ENCODE measurements at places on chromosomes 6 and 20. TPM values are rescaled to one million over a fixed set of nuclear protein-coding genes. Genes with fewer than 3 reads are reported as not detected.

DNA sequence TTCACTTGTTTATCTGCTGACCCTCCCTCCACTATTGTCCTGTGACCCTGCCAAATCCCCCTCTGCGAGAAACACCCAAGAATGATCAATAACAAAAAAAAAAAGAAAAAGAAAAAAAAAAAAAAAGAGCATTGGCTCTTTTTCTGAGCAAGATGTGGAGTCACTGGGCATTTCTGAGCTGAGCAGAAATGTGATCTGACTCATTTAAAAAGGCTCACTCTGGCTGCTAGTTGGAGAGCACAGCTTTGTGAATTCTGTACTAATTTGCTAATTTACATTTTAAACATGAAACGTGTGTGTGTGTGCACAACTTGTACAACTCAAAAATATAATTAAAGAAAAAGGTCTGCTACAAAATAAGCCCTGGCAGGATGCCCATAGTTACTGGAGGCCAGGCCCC is 20.2 kb downstream of the SCML4 start:
- no peak for DNase-seq

DNA sequence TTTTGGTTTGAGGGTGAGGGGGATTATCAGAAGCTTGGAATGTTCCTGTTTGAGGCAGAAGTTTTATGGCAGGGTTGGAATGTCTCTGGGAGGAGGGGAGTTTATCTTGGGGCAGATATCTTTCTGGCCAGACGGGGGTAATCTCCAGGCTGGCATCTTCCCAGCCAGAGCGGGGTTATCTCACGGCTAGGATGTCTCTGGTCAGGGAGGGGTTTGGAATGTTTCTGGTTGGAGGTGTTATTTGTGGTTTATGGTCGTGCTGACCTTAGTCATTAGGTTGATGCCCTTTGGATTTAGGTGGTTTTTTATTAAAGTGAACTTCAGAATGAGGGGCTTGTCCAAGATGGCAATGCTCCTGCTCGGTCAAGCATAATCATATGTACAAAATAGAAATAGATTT is 14.8 kb downstream of the PGK2 start:
- DNase-seq = no peak

DNA sequence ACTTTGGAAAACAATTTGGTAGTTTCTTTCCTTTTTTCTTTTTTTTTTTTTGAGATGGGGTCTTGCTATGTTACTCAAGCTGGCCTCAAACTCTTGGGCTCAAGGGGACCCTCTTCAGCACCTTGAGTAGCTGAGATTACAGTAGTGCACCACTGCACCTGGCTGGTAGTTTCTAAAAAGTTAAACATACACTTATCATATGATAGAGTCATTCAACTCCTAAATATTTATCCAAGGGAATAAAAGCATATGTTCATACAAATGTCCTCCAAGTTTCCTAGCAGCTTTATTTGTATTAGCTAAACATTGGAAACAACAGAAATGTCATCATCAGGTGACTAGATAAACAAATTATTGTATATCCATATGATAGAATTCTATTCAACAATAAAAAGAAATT is 213.9 kb downstream of the LRFN2 start:
- no peak for DNase-seq

DNA sequence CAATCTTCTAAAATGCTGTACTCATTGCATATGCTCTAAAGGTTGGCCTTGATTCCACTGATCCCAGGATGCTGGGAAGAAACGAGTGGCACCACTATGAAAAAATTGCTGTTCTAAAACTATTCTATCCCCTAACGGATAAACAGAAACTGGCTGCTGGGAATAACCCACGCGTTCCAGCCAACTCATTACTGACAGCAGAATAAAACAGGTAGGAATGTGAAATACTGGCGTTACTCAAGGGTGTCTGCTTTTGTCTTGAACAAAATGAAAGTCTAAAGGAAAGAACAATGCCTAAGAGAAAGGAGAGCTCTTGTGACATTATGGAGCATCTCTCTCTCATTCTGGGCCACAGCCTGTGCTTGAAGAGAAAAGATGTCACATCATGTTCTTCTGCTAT is 26.1 kb downstream of the GPR63 start:
- DNase-seq = no peak

HLA-DRB1 gene
- 50.7 TPM for total RNA-seq

- DNase-seq = no peak
Measured at GRCh38 chr20:18742841-18743240, 70.7 kb upstream of the SCP2D1 start.

DNA sequence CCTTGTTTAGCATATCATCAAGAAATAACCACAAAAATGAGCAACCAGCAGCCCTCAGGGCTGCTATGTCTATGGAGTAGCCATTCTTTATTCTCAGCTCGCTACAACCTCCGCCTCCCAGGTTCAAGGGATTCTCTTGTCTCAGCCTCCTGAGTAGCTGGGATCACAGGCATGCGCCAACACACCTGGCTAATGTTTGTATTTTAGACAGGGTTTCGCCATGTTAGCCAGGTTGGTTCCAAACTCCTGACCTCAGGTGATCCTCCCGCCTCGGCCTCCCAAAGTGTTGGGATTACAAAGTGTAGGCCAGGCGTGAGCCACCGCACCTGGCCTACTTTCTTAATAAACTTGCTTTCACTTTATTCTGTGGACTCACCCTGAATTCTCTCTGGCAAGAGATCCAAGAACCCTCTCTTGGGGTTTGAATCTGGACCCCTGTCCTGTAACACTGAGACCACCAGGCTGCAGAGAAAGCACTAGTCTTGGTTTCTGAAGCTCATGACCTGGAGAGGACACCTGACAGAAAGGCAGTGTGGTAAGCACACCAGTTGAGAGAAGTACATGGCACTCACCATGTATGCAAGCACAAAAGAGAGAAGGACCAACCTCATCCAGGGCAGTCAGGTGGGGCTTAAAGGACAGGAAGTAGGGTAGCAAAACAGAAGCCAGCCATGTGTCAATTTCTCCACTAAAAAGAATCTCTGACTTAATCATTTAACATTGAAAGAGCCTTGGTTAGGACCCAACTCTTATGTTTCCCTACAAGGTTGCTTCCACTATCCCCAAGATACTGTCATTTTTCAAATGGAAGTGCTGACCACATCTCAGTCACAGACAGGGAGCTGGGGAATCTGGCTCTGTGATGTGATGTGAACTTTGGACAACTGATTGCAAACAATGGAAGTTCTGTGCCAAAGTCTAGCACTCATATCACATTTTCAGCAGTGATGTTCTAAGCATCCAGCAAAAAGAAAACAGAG is 97.4 kb upstream of the DST start:
- DNase-seq = no peak

GRCh38 chr6:38159596-38159995 is 340.1 kb downstream of the ZFAND3 start:
- DNase-seq = no peak

MAN1A1 gene
- 13.9 TPM for total RNA-seq

RARS2 gene
- total RNA-seq = 21.4 TPM

PNLDC1 gene
- total RNA-seq = 0.57 TPM

SSTR4 gene
- total RNA-seq = not detected

GRCh38 chr6:57173056-57173885 is 1.1 kb downstream of the BAG2 start:
- DNase-seq = peak; percentile 51

CDH22 gene
- not detected for total RNA-seq

GRCh38 chr20:20814685-20815084 is 102.2 kb upstream of the RALGAPA2 start:
- DNase-seq = no peak

DNA sequence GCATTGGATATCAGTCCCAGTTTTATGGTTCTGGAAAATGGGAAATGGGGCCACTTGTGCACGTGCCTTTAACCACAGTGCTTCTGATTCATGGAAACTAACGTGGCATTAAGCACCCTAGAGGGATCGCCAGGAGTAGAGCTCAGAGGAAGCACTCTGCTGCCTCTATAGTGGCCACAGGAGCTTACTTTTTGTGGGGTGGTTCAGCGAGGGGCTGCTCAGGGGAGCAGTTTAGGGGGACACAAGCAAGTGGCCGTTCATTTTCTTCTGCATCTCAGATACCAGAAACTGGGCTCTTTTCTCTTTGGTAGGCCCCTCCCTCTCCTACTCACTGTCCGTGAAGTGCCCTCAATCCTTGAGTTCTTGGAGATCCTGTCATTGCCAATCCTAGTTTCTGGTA is 28.5 kb downstream of the AGPAT4 start:
- DNase-seq = no peak

GRCh38 chr20:44032583-44033331 is 118.1 kb downstream of the TOX2 start:
- no peak for DNase-seq

GRCh38 chr6:151240791-151241642 is 1.2 kb downstream of the AKAP12 start:
- DNase-seq = peak; percentile 21

AURKA gene
- 92.7 TPM for total RNA-seq

DYNLT1 gene
- 79.0 TPM for total RNA-seq

DNA sequence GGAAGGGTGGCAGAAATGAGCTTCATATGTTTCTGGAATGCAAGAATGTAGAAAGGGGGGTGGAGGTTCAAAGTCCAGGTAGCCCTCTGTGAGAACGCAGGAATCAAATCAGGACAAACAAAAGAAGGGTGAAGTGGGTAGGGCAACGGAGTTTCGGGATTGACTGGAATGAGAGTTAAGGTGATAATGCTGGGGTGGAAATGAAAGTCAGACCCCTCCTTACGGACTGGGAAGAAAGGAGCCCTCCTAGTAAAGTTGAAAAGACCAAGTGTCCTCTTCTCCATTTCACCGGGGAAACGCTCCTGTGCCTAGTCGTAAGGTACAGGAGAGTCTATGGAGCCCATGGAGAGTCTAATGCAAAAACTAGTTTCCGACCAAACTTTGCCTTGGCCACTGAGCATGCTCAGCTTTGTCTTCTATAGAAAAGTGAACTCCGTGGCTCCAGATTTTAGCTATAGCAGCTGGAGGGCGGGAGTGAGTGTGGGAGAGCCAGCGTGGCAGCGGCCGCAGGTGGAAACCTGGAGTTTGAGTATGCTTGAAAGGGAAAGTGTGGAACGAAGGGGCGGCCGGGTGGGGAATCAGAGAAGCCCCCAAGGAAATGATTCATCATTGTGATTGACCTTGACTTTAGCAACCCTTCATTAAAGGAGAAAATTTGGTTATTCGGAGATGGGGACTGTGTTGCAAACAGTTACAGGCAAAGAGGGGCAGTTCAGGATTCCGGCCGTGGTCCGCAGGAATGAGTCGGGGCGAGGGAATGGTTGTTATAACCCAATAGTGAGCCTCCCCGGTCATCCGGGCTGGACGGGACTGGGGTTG is 1.3 kb upstream of the LRRC1 start:
- peak; percentile 50 for DNase-seq

- DNase-seq = no peak
Measured at GRCh38 chr20:21082584-21082983, 23.6 kb downstream of the LINC00237 start.

- no peak for DNase-seq
Measured at GRCh38 chr20:2212456-2213015, 83.3 kb upstream of the TGM3 start.

- no peak for DNase-seq
Measured at GRCh38 chr6:47381036-47381435, 71.3 kb upstream of the TNFRSF21 start.

TBX18 gene
- not detected for total RNA-seq

DNA sequence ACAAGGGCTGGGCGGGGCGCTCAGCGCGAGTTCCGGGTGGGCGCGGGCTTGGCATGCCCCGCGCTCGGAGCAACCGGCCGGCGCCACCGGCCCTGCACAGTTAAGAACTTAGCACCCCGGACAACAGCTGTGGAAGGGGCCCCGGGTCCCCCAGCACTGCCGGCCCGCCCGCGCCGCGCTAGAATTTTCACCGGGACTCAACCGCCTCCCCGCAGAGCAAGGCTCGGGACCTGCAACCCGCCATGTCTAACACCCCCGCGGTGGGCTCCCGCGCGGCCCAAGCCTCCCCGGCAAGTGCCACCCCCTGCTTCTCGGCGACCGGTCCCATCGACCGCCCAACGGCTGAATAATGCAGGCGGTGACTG is 5.2 kb upstream of the PSMG4 start:
- DNase-seq = no peak

OR2H1 gene
- not detected for total RNA-seq

- DNase-seq = no peak
Measured at GRCh38 chr6:104558746-104559145, 301.0 kb downstream of the HACE1 start.

FOXQ1 gene
- not detected for total RNA-seq

EYS gene
- total RNA-seq = not detected

GRCh38 chr6:44064089-44064947 is 62.9 kb downstream of the MRPL14 start:
- no peak for DNase-seq

DNA sequence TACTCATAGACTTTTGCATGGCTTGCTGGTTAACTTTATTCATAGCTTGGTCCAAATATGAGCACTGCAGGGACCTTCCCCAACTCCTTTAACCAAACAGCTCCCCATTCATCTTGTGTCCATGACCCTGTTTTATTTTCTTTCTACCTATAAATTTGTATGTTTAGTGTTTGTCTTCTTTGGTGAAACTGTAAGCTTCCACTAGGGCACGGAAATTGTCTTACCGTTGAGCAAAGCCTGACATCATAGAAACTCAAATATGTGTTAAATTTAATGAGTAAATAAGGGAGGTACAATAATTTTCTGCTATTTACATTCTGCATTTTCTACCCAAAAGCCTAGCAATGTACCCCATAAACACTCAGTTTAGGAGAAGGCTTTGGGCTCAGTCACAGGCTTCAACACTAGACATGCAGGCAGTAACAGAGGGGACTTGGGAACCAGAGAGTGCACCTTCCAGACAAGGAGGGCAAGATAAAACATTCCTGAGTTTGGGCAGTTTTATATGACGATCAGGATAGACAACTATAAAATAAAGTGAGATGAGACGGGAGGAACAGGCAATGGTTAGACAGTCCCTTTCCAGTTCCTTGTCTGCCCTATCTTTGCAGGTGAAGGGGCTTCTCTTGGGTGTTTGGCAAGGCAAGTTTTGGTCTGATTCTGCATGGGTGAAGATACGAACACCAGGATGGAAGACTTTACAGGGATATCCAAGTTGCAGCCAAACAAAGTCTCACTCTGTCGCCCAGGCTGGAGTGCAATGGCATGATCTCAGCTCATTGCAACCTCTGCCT is 46.2 kb upstream of the ZNF217 start:
- DNase-seq = no peak

- DNase-seq = no peak
Measured at GRCh38 chr6:139080255-139080920, 51.8 kb downstream of the ABRACL start.

- DNase-seq = no peak
Measured at GRCh38 chr6:35034411-35035191, 106.5 kb downstream of the TCP11 start.

DNA sequence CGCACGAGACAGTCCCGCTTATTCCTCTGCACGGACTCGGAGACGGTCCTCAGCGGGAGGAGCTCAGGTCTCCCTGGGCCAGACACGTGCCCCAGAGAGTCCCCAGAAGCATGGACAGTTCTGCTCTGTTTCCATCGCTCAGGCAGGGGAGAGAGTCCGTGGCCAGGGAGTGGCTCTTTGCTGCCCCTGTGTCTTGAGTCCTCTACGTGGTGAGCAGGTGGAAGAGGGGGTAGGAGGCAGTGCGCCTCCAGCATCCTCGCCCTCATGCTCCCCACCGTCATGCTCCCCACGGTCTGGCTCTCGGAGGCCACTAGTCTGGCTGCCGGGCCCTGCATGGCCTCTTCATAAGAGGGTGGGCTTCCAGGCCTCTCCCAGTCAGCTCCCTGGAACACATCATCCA is 8.9 kb downstream of the TAGAP start:
- DNase-seq = no peak

Data from activated CD8-positive, alpha-beta T cell treated with anti-CD3 and anti-CD28 coated beads, Interleukin-2, amount 10 ng/mL, durations not matched to agents 7 days and 5 days (primary cell).